Central memory CD8-positive, alpha-beta T cell (primary cell): ENCODE measurements at places on chromosomes 11 and 22.

GRCh38 chr11:66119348-66120133 lies 49.5 kb downstream of the PACS1 start:
- peaks cover 3% of the 10 kb centered on the region for H3K36me3 ChIP-seq
- H3K27me3 ChIP-seq, result no peaks in the 10 kb centered on the region
- no peak for DNase-seq
- no peak overlapping the region for H3K27ac ChIP-seq

- H3K4me3 ChIP-seq, result no peak overlapping the region
- no peaks in the 10 kb centered on the region for H3K27me3 ChIP-seq
- H3K4me1 ChIP-seq, result peaks cover 16% of the 10 kb centered on the region
- peaks cover 4% of the 10 kb centered on the region for H3K36me3 ChIP-seq
- no peak for DNase-seq
These were observed 3.4 kb downstream of the TIGD3 start for GRCh38 chr11:65357856-65358356.

DNA sequence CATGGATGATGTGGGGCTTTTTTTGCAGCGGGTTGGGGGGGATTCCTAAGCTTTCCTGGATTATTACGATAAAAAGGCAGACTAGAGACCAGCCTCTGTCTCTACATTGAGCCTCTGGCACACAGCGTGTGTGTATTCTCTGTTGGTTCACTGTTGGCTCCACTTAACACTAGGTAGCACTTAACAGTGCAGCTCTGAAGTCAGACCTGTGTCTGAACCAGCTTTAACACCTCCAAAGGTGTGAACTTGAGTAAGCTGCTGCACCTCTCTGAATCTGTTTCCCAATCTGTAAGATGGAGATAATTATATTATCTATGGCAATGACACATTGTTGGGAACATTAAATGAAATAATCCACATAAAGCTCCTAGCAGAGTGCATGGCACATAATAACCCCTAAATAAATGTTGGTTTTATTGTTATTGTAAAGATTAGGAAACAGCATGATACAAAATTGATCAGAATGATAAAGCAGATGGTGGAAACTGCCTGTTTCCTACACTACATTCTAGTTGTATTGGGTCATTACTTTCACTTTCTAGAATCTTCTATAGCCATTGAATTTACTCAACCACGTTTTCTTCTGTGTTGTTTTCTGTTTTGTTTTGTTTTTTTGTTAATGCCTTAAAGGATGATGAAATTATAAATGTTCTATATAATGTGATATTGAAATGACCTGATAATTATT lies 108.4 kb downstream of the ARL14EP start:
- DNase-seq, result no peak
- H3K4me3 ChIP-seq, result no peak overlapping the region
- no peaks in the 10 kb centered on the region for H3K36me3 ChIP-seq
- peaks cover 10% of the 10 kb centered on the region for H3K27me3 ChIP-seq

GRCh38 chr11:111148121-111148520 lies 97.4 kb upstream of the POU2AF2 start:
- H3K4me1 ChIP-seq, result no peaks in the 10 kb centered on the region
- H3K36me3 ChIP-seq, result no peaks in the 10 kb centered on the region
- DNase-seq, result no peak
- peaks cover 10% of the 10 kb centered on the region for H3K27me3 ChIP-seq
- H3K27ac ChIP-seq, result no peak overlapping the region

GRCh38 chr11:79040348-79040747 lies 400.5 kb downstream of the TENM4 start:
- H3K36me3 ChIP-seq, result peaks cover 2% of the 10 kb centered on the region
- H3K4me3 ChIP-seq, result no peak overlapping the region
- no peak for DNase-seq
- peaks cover 19% of the 10 kb centered on the region for H3K27me3 ChIP-seq
- H3K4me1 ChIP-seq, result no peaks in the 10 kb centered on the region

- no peaks in the 10 kb centered on the region for H3K27me3 ChIP-seq
- no peaks in the 10 kb centered on the region for H3K4me1 ChIP-seq
- peaks cover 2% of the 10 kb centered on the region for H3K36me3 ChIP-seq
- no peak for DNase-seq
- no peak overlapping the region for H3K4me3 ChIP-seq
- H3K27ac ChIP-seq, result no peak overlapping the region
These were observed 471.9 kb upstream of the KIRREL3 start for GRCh38 chr11:127472505-127472904.

GRCh38 chr11:24312464-24313238 lies 184.2 kb upstream of the LUZP2 start:
- H3K4me3 ChIP-seq, result no peak overlapping the region
- no peak for DNase-seq
- no peaks in the 10 kb centered on the region for H3K27me3 ChIP-seq
- no peaks in the 10 kb centered on the region for H3K4me1 ChIP-seq
- no peaks in the 10 kb centered on the region for H3K36me3 ChIP-seq
- no peak overlapping the region for H3K27ac ChIP-seq

GRCh38 chr11:67542971-67543370 lies 19.7 kb upstream of the CABP2 start:
- no peak overlapping the region for H3K27ac ChIP-seq
- no peaks in the 10 kb centered on the region for H3K36me3 ChIP-seq
- no peaks in the 10 kb centered on the region for H3K4me1 ChIP-seq
- H3K4me3 ChIP-seq, result no peak overlapping the region
- peaks cover 9% of the 10 kb centered on the region for H3K27me3 ChIP-seq

- H3K27me3 ChIP-seq, result peaks cover 37% of the 10 kb centered on the region
- H3K27ac ChIP-seq, result no peak overlapping the region
- no peaks in the 10 kb centered on the region for H3K36me3 ChIP-seq
- H3K4me3 ChIP-seq, result no peak overlapping the region
- no peaks in the 10 kb centered on the region for H3K4me1 ChIP-seq
These were observed 199.5 kb downstream of the MYO18B start for GRCh38 chr22:25941365-25941960.

DNA sequence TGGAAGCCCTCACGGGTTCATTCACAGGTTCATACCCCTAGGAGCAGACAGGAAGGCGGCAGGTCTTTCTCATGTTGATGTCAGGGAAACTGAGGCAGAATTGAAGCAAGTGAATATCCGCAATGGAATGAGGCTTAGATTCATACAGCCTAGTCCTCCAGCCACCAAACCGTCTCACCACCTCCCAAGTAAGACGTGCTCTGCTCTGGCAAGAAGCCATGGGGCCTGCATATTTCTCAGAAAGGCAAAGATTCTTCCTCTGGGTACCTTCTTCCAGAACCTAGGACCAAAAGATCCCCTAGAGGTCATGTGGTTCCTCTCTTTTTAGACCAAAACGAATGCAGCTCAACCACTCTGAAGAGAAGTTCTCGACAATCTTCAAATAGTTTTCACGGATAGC lies 1.7 kb downstream of the AP1B1 start:
- no peak for DNase-seq
- peak overlapping the region; percentile 9 for H3K4me3 ChIP-seq
- H3K27me3 ChIP-seq, result no peaks in the 10 kb centered on the region
- peak overlapping the region; percentile 46 for H3K27ac ChIP-seq

GRCh38 chr11:87252869-87253268 lies 215.1 kb downstream of the TMEM135 start:
- H3K27me3 ChIP-seq, result no peaks in the 10 kb centered on the region
- no peak overlapping the region for H3K27ac ChIP-seq
- peaks cover 34% of the 10 kb centered on the region for H3K4me1 ChIP-seq

DNA sequence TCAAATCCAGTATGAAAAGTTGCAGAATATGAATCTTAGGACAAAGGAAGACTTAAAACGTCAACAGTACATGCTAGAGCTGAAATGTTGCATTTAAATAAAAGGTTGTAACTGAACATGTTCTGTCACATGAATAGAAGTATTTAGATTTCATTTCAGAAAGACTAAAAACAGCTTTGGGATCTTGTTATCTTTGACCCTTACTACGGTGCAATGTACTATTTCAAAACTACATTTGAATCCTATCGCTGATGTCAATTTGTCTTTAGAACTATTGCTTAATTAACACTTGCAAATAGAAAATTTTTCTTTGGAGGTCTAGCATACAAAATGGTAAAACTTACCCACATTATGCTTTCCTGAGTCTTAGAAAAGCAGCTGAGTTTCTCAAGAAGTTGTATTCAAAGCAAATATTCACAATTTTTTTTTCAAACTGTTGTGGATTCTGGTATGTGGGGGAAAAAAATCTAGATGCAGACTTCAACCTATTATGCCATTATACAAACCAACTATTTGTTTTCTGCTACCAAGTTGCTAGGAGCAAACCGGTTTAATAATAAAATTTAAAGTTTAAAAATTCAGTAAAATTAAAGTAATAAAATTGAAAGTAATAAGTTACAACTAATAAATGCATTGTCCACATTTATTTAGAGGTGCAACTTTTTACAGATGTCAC lies 25.4 kb downstream of the CSTF3 start:
- no peak overlapping the region for H3K4me3 ChIP-seq
- no peak for DNase-seq
- peaks cover 19% of the 10 kb centered on the region for H3K36me3 ChIP-seq
- H3K27me3 ChIP-seq, result no peaks in the 10 kb centered on the region
- H3K27ac ChIP-seq, result no peak overlapping the region
- H3K4me1 ChIP-seq, result no peaks in the 10 kb centered on the region

- DNase-seq, result no peak
- H3K27me3 ChIP-seq, result no peaks in the 10 kb centered on the region
- no peaks in the 10 kb centered on the region for H3K36me3 ChIP-seq
- H3K4me1 ChIP-seq, result peaks cover 24% of the 10 kb centered on the region
These were observed 31.5 kb downstream of the PARVG start for GRCh38 chr22:44211946-44212930.

GRCh38 chr11:11142430-11142829 lies 210.6 kb downstream of the CSNK2A3 start:
- no peaks in the 10 kb centered on the region for H3K27me3 ChIP-seq
- peaks cover 5% of the 10 kb centered on the region for H3K4me1 ChIP-seq

- H3K4me1 ChIP-seq, result peaks cover 32% of the 10 kb centered on the region
- H3K4me3 ChIP-seq, result no peak overlapping the region
- no peak for DNase-seq
- no peaks in the 10 kb centered on the region for H3K27me3 ChIP-seq
- H3K36me3 ChIP-seq, result peaks cover 7% of the 10 kb centered on the region
These were observed 4.3 kb downstream of the CD59 start for GRCh38 chr11:33731723-33732531.

GRCh38 chr11:1825039-1825740 lies 9.6 kb upstream of the SYT8 start:
- H3K27me3 ChIP-seq, result peaks cover 22% of the 10 kb centered on the region
- no peaks in the 10 kb centered on the region for H3K4me1 ChIP-seq
- H3K27ac ChIP-seq, result no peak overlapping the region

GRCh38 chr22:43723816-43724215 lies 88.3 kb downstream of the EFCAB6 start:
- no peak for DNase-seq
- H3K27me3 ChIP-seq, result peaks cover 16% of the 10 kb centered on the region
- no peaks in the 10 kb centered on the region for H3K4me1 ChIP-seq
- H3K36me3 ChIP-seq, result no peaks in the 10 kb centered on the region

DNA sequence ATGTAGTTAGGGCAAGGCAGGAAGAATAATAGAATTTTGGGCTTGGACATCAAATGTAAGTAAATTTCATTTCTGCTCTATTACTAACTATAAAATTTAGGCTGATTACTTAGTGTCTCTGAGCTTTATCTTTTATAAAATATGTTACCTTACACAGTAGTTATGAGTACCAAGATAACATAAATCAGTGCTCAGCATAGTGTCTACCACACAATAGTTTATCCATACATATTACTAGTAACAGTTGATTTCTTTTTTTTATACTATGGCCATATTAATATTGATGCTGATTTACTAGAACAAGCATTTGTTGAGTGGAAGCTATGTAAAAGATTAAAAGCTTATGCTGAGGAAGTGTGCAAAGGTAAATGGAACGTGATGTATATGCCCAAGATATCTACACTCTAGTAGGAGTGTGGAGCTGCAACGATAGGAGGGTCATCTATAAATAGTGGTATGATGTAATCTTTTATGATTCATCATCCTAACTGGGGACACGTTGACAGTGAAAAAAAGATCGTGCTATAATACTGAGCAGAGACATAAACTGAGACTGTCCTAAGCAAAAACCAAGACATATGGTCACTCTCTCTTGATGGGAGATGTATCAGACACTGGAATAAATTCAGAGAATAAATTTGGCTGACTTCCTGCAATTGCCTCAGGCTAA lies 8.7 kb upstream of the SLC5A12 start:
- no peaks in the 10 kb centered on the region for H3K4me1 ChIP-seq
- no peaks in the 10 kb centered on the region for H3K27me3 ChIP-seq
- H3K36me3 ChIP-seq, result peaks cover 2% of the 10 kb centered on the region

- H3K4me1 ChIP-seq, result peaks cover 37% of the 10 kb centered on the region
- peak overlapping the region; percentile 73 for H3K4me3 ChIP-seq
- no peak for DNase-seq
- H3K27ac ChIP-seq, result no peak overlapping the region
- peaks cover 77% of the 10 kb centered on the region for H3K27me3 ChIP-seq
- H3K36me3 ChIP-seq, result peaks cover 4% of the 10 kb centered on the region
These were observed 1.0 kb downstream of the PAX6 start for GRCh38 chr11:31809857-31810778.

DNA sequence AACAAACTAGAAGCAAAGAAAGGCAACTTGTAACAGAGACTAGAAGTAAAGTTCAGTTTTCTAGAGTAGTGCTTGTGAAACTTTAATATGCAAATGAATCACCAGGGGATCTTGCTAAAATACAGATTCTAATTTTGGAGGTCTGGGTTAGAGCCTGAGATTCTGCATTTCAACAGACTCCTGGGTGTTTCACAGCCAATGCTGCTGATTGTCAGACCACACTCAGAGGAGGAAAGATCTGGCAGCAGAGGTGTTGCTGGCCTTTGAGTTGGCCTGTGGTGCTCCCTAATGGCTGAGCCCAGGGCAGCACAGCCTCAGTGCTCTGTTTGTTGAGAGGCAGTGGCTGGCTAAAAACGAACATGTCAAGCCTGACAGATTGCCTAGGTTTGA lies 5.4 kb downstream of the CRY2 start:
- no peak for DNase-seq
- H3K4me1 ChIP-seq, result peaks cover 34% of the 10 kb centered on the region
- no peak overlapping the region for H3K27ac ChIP-seq
- no peaks in the 10 kb centered on the region for H3K27me3 ChIP-seq

DNA sequence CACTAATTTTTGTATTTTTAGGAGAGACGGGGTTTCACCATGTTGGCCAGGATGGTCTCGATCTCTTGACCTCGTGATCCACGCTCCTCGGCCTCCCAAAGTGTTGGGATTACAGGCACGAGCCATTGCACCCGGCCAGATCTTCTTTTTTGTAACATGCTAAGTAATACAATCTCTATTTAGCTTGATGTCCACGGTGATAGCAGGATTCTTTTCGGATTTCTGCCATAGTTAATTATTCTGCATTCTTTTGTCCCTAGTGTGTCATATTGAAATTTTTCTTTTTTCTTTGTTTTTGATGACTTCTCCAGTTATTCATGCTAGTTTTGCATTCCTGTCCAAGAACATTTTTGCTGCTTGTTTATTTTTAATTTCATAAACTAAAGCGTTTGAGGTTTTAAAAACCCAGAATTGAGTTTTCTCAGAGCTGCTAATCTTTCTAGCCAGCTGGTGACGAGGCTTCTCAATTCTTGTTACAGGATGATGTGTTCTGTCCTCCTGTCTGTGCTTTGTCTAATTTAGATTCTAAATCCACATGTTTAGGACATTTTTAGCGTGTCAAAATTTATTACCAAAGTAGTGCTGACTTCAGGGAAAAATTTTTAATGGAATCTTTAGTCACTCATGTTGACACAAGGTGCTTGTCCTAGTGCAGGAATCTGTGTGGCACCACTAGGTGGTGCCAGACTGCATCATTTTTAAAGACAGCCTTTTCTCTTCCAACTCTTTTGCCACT lies 21.8 kb downstream of the NF2 start:
- DNase-seq, result no peak
- H3K27ac ChIP-seq, result peak overlapping the region; percentile 42
- H3K4me1 ChIP-seq, result peaks cover 43% of the 10 kb centered on the region
